NCI-H226 (cell line): ENCODE measurements at places on chromosomes 2 and 18.

- no peak for DNase-seq
Measured at GRCh38 chr18:5164903-5165302, 32.2 kb downstream of the AKAIN1 start.

GRCh38 chr2:147847746-147848391, 3.0 kb downstream of the ACVR2A start:
- DNase-seq = peak; percentile 9

GRCh38 chr18:45222180-45222579, 393.1 kb upstream of the SLC14A2 start:
- DNase-seq = no peak

DNA sequence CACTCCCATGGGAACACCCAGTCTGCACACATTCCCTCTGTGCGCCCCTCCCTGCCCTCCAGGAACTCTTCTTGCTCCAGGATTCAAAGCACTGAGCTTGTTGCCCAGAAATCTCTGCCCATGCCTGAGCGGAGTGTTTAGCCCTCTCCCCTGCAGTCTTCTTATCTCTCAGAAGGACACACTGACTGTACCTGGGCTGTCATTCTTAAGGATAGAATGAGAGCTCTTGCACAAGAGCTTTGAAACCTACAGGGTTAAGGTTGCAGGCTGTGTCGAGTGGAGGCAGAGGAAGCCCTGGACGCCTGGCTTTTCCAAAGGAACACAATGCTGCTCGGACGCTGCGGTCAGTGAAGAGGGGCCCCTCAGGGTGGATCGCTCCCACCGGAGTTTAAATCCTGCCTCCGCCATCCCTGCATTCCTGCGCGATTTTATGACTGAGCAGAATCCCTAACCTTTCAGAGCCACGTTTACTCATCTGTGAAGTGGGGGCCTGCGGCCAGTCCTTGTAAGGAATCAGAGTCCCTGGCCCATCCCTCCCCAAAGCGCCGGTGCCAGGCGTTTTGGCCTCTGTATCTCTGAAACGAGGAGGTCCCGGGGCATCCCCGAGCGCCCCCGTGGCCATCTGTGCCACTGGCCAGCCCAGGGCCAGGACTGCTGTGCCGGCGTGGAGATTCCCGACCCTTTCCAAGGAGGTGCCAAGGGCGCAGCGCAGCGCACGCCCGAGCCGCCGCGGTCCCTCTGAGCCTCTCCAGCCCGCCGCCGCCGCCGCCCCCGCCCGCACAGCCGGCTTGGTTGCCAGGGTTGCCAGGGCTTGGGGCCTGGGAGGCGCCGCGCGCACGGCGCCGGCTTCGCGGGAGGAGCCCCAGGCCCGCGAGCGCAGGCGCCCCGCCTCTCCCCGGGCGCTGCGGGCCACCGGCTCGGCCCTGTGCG, 58.9 kb downstream of the FAM168B start:
- no peak for DNase-seq

GRCh38 chr2:176781570-176782217, 430.9 kb upstream of the HNRNPA3 start:
- no peak for DNase-seq

GRCh38 chr2:169738566-169739229, 5.1 kb downstream of the KLHL23 start:
- DNase-seq = no peak

DNA sequence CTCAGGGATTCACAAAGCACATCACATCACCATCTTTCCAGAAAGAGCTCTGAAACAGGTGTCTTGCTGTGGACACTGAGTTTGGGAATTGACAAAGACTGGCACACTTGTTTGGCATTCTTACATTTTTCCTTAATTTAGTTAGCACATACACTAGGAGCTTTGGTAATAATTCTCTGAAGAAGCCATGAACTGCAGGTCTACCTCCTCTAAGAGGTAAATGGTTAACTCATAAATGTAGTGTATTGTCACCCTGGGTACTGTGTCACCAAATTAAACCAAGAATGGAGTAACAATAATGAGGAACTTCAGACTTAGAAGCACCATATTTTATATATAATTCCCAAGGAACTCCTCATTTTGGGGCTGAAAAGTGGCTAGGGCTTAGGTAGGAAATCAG, 22.6 kb downstream of the EIF4E2 start:
- no peak for DNase-seq
